ENCODE measurements at places on chromosomes 6 and 20.

DNA sequence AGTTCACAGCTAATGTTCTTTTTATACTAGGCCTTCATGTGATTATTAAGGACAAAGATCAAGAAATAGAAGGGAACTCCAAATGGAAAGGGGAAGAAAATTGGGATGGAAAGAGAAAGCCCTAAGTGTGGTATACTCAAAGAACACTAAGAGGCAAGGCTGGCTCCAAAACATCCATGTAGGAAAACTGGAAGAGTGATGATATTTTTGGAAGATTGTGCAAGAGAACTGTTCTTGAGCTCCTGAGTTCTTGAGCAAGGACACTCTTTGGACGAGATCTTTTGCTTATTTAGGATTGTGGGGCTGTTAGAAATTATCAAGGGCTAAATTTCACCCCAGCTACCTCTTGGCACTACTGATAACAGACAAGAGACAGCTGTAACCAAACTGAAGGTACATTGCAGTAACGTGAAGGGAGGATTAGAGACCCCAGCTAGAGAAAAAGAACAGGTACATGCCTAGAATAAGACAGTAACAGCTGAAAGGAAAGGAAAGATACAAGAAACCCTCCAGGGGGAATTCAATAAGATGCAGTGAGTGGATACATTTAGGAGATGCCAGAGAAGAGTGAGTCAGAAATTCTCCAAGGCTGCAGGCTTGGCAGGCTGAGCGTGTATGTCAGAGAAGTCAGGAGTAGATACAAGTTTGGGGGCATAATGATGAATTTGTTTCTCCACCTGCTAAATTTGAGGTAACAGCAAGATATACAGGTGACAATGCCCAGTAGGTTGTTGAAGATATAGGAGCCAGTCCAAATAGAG lies 69.7 kb downstream of the CBLN4 start:
- no peak for DNase-seq

DNA sequence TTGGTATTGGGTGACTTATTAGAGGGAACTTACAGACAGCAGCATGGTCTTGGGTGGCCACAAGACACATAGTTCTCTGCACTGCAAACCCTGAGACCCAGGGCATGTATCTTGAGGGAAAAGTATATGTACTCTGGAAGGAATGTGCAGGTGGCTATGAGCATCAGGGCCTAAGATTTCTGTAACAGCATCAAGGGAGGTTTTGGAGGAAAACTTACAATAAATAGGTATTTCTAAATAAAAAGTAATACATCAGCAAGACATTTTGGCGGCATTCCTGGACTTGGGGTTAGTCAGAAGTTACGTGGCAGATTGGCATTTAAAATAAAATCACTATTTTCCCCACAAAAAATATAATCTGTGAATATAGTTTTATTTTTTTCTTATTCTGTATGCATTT lies 8.0 kb upstream of the STX7 start:
- DNase-seq, result no peak

DNA sequence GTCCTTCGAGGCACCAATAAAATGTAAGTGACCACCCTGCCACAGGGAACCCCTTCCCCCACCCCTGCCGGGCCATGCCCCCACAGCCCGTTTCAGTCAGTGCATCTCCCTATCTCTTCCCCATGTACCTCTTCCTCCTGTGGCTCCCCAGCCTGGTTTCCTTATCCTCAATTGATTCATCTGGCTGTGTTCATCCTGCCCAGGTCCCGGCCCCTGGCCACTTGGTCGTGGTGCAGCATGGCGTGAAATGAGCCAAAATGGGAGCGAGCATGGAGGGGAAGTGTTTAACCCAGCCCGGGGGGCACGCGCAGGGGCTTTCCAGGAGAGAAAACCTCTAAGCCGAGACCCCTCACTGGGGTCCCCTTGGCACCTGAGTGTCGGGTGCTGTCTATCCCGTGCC lies 35.9 kb downstream of the HM13 start:
- DNase-seq, result no peak

DNA sequence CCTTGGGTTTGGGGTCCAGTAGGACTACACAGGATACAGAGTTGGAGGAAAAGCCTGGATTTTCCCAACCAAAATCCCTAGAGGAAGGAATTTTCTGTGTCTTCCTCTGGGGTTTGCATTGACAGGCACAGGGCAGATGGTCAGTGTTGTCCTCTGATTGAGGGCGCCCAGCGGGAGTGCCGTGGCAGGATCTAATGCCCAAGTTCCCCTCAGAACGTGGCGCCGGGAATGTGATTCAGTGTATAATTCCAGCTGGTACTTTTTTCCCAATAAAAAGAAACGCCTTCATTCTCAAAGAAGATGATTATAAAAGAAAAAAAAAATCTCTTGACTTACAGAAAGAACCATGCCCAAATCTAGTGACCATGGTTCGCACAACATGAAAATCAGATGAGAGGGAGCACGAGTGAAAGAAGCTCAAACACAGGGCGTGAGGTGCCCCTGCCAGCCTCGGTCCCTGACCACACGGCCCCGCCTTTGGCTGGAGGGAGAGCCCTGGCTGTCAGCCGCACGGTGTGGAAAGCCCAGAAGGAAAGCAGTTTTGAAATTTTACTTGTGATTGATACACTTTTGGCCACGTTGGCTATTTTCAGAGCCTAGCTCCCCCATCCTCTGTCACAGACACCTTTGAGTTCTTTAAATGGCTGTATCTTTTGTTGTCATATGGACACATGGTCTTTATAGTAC lies 31.6 kb downstream of the VEGFA start:
- DNase-seq, result no peak
